ENCODE measurements at places on chromosomes 6 and 20.

DNA sequence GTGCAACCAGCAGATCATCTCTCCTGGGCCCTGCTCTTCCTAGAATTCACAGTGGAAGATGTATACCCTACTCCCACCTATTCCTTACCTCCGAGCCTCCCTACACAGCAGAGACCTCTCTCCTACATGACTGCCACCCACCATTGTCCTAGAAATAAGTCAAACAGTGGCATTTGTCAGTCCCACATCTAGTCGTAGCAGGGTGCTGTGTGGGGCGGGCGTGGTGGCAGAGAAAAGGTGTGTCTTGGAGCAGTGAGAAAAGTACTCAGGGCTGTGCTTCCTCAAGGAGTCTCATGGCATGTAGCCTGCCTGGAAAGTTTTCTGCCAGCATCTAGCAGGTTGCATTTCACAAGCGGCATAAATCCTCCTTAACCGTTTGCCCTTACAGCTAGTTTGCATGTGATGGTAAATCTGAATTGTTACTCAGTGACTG is 59.4 kb upstream of the PTGIS start:
- no peak for DNase-seq

GRCh38 chr20:38132910-38133501 is 32.1 kb downstream of the TGM2 start:
- no peak for DNase-seq

- DNase-seq = no peak
Measured at GRCh38 chr20:53957451-53958172, 112.8 kb downstream of the BCAS1 start.

DNA sequence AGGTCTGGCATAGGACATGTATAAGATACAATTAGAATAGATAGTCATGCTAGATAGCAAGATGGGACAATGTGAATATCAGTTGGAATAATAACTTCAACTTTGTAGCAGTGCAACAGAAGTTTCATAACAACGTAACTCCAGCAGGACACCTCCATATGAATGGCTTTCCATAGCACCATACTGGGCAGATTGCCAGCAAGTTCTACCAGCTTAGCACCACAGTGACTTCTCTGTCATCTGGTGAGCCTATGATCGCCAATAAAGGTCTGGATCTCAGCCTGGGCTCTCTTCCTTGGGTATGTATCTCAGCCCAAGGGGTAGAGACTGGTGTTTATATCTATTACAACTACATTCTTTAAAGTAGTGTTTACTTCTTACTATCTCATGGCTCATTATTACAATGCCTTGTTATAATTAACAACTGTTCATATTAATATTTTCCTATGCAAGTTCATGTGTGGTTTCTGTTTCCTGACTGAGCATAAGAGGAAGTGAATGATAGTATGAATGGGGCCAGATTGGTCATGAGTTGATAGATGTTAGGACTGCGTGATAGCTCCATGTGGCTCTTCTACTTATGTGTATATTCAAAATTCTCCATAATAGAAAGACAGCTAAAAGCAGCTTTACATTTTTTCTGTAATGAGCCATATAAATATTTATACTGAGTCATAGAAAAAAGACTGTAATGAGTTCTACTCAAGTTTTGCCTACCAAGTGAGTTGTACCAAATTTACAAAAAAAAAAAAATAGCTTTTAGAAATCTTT is 22.9 kb downstream of the HTR1B start:
- no peak for DNase-seq

GRCh38 chr6:25660512-25660911 is 8.5 kb downstream of the SCGN start:
- no peak for DNase-seq

GRCh38 chr20:4342609-4343008 is 327.3 kb upstream of the RNF24 start:
- no peak for DNase-seq

DNA sequence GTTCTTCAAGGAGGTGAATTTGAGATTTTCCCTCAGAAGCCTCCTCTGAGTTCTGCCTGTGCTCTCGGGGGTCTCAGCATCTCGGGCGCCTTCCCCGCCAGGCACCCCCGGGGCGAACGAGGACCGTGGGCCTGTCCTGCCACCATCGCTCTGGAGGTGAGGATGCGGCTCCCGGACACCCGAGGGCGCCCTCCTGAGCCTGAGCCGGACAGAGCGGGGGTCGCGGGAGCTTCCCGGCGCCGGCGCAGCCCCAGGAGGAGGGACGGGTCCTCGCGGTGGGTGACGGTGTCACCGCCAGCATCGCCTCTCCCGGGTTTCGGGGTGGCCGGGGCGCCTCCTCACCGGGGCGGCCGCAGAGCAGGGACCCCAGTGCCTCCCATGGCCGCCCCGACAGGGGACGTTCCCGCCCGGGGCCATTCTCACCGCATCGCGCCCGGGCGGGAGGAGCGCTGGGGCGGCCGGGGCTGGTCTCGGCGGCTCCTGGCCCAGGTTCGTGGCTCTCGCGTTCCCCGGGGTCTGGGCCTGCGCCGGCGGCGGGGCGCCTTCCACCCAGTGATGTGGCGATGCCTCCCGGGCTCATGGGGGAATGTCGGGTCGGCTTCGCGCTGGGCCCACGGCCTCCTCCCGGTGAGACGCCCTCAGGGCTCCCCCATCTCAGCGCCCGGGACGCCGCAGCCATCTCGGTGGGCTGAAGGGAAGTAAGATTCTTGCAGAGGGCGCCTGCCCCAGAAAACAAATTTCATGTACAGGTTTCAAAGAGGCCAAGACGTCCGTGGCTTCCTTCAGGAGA is 210.5 kb downstream of the ERMARD start:
- no peak for DNase-seq

DNA sequence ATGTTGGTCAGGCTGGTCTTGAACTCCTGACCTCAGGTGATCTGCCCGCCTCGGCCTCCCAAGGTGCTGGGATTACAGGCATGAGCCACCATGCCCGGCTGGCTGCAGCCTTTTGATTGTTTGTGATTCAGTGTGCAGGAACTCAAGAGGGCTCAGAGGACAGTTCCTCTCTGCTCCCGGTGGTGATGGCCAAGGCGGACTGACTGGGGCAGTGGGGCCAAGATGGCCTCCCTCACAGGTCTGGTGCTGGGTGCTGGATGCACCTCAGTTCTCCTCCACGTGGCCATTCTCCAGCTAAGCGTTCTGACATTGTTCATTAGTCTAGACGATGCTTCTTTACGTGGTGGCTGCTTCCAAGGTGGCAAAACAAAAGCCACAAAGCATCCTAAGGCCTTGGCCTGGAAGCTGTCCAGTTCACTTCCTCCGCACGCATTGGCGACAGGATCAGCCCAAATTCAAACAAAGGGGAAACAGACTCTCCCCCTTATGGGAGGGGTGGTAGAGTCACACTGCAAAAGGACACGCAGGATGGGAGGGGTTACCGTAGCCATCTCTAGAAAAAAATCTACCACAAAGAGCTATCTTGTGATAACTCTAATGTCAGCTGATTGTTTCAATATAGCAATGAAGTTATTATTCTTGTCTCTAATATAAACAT is 146.9 kb downstream of the FOXC1 start:
- DNase-seq = no peak

DNA sequence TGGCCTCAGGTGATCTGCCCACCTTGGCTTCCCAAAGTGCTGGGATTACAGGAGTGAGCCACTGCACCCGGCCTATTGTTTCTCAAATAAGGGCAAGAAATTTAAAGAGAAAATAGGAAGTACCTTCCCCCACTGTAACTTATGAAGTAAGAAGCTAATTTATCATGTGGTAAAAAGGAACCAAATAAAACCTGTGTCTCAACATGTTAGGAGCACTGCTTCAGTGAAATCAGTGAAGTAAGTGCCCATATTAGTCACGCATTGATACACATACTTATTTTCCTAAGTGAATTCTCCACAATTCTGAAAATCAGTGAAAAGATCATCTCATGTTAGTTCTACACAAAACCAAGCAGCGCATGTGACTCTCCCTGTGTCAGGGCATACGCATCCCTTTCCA is 14.2 kb upstream of the LPA start:
- no peak for DNase-seq

DNA sequence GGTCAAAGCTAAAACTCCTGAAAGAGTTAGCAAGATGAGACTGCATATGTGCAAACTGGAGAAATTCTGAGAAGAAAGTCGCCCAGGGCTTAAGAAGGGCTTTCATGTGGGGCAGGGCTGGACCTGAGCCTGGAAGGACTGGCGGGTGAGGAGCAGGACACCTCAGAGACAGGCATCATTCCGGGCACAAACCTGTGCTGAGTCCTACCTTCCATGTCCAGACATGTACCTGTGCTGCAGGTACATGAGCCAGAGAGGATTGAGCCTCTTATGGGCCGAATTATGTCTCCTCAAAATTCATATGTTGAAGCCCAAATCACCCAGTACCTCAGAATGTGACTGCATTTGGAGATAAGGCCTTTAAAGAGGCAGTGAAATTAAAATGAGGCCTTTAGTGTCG is 171.0 kb downstream of the QRSL1 start:
- no peak for DNase-seq

DNA sequence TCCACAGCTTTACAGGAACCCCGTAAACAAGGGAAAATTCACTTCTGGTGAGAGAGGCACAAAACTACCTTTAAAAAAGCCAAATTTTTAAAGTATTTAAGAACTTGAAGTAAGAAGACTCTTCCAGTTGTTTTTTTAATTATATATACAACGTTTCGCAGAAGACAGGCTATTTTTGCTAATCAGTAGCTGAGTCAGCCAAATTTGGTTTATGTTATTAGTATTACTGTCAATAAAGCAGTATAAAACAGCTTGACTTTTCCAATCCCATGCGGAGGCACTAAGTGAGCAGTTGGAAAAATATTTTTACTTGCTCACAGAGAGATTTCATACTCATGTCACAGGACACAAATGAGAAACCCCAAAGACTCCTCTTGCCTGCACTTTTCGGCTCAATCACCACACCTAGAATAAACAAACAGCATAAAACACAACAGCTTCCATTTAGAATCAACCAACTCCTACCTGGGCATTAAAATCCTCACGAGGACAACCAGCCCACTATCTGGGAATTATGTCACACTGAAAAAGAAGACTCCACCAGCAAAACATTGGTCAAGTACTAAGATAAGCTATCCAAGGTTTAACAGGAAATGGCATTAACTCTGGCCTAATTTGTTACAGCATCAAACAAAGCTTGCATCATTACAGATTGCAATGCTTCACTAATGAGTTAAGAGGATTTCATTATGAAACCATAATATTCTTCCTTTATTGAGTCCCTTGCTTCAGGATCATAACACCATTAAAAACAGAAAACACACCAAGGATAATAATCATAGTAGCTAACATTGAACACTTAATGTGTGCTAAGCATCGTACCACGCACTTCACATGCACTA is 26.3 kb downstream of the ELOVL5 start:
- no peak for DNase-seq

GRCh38 chr6:1296542-1296941 is 15.4 kb upstream of the FOXQ1 start:
- no peak for DNase-seq

- no peak for DNase-seq
Measured at GRCh38 chr20:2578475-2579192, 42.3 kb downstream of the TMC2 start.

GRCh38 chr6:135594000-135594399 is 96.5 kb upstream of the AHI1 start:
- no peak for DNase-seq

- no peak for DNase-seq
Measured at GRCh38 chr6:20366082-20366830, 35.4 kb upstream of the E2F3 start.

DNA sequence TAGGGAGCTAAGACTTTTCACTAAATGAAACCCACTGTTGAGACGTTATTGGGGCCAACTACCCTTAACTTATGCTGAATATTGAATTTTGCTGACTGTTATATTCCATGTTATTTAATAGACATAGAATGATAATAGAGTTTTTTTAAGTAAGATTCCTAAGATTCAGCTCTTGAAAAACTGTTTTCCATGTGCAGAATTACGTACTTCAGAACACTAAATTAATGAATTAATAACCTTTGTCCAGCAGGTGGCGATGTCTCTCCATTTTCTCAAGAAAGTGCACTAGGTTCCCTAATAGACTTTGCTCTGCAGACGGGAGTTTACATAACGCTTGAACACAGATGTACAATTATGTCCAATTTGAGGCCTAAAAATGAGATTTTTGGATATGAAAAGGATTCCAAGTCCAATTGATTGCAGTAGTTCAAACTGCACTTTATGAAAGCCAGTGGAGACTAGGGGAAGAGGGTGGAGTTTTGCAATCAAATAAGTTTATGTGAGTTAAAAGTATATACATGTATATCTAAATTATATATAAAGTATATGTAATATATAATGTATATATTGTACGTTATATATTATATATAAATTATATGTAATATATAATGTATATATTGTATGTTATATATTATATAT is 282.1 kb downstream of the UST start:
- DNase-seq = peak; percentile 53

DNA sequence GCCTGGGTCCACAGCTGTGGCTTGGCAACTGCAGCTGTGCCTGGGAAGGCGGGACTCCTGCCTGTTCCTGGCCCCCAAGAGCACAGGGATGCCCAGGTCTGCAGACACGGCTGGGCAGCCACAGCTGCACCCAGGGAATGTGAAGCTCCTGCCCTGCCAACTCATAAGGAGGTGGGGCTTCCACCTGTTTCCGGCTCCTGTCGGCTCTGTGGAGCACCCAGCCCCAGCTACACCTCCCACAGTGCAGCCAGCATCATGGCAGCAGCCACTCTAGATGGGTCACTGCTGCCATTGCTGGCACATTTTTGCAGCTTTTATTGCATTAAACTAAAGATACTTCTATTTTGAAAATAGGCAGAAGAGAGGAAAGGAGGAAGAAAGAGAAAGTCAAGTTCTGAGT is 207.9 kb downstream of the SAMD5 start:
- DNase-seq = no peak

DNA sequence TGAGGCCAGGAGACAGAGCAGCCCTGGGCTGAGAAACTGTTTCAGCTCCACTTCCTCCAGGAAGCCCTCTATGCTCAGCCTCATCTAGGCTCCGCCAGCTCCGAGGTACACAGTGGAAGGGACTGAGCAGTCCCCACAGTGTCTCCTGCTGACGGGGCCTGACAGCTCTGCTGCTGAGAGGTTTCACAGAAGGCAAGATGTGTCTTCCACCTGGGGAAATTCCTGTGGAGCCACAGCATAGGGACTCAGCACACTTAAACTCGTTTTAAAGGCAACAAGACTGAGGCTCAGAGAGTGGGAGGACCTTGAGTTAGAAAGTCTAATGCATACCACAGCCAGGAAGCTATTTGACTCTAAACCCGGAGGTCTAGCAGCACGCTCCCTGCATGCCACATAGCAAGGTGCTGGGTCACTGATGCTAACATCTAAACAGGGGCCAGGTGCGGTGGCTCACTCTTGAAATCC is 6.8 kb downstream of the ADA start:
- DNase-seq = no peak

- DNase-seq = no peak
Measured at GRCh38 chr6:106413016-106413415, 52.5 kb downstream of the CRYBG1 start.

DNA sequence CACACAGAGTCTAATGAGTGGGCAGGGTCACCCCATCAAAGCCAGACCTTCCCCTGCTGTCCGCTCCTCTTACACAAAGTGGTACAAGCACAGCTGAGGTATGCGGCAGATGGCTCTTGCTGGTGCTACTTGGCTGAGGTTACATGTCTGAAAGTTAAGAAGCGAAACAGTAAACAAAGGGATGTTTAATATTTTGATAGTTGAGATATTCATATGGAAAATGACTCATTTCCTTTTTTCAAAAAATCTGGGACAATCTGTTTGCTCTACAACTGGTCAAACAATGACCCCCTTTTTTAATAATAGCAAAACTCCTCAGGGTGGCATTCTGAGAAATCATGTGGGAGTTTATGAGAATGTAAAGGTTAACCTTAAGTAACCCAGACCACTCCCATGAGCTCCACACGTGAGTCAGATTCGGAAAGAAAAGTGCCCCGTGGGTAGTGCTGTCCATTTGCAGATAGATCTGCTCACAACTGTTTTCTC is 245.3 kb downstream of the TBXT start:
- DNase-seq = peak; percentile 22

GRCh38 chr6:139521338-139521737 is 146.9 kb upstream of the CITED2 start:
- DNase-seq = no peak

All from hepatic stellate cell (primary cell).